ENCODE measurements at places on chromosomes 1 and 21.

GRCh38 chr1:68653882-68654281 lies 157.0 kb upstream of the DEPDC1 start:
- no peak for DNase-seq

DNA sequence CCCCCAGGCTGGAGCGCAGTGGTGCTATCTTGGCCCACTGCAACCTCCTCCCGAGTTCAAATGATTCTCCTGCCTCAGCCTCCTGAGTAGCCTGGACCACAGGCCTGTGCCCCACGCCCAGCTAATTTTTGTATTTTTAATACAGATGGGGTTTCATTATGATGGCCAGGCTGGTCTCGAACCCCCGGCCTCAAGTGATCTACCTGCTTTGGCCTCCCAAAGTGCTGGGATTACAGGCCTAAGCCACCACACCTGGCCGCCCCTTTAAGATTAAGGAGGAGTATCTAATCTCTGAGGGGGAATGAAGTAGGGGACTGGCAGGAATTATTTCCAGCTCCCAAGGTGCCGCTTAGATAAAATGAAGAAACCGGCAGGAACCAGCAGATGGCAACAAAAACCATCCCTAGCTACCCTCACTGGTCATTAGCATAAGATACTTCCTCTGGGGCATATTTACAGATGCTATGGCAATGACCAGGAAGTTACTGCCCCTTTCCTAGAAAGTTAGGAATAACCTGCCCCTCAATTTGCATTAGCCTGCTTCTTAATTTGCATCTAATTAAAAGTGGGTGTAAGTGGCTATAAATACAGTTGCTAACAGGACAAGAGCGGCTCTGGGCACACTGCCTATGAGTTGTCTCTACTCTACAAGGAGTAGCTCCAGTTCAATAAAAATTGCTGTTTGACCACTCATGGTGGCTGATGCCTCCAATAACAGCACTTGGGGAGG lies 7.1 kb upstream of the NSUN4 start:
- peak; percentile 16 for DNase-seq

DNA sequence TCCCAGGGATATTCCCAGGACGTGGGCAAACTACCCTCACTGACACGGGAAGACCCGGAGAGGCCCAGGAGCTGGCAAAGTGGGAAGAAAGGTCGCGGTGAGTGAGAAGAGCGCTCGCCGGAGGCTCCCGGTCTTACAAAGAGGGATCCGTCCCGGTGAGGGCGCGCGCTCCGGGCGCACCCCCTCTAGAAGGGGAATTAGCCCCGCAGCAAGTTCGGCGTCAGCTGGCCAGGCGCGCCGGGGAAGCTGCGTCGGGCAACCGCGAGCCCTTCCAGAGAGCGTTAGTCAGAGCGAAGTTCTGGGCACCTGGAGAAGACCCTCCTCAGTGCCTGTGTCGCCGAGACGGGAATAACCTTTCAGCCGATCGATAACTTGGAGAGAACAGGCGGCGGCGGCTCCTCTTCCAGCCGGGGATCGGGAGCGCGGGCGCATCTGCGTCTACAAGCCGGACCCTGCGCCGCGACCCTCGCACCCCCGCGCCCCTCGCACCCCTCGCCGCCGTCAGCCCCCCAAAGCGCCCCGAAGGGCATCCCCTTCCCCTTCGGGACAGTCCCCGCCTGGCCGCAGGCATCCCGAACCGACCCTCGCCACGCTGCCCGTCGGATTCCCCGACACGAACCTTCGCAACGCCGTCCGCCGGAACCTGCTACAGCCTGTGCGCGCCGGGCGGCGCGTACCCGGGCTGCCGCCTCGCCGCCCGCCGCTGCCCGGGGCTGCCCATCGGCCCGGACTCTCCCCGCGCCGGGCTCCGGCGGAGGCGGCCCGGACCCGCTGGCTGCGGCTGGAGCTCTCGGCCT lies 485 bp downstream of the SIPA1L2 start:
- peak; percentile 30 for DNase-seq

- no peak for DNase-seq
These were observed 1.6 kb upstream of the PIGK start for GRCh38 chr1:77220687-77221463.

DNA sequence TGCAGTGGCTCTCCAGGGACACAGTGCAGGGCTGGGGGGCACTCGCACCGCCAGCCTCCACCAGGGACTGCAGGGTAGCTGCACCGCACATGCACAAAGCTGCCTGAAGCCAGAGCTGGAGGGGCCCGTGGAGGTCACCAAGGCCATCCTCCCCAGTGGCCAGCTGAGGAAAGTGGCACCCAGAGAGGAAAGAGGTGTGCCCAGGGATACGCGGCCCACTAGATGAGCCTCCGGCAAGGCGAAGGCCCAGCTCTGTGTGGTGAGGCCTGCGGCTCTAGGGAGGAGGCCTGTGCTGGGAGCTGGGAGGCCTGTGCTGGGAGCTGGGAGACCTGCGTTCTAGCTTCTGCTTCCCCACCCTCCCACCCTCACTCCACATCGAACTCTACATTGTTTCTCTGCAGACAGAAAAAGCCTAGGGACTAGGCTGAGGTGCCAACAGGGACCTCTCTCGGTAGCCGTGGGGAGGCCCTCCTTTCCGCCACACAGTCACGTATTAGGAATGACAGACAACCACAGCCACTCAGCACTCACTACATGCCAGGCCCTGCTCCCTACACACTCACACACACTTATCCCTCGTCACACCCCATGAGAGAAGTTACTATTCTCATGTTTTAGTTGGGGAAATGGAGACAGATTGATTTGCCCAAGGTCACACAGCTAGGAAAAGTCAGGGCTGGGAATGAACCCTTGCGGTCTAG lies 921 bp upstream of the ASCL5 start:
- DNase-seq, result no peak
